ENCODE measurements at places on chromosomes 5 and 9. TPM values are rescaled to one million over a fixed set of nuclear protein-coding genes. Genes with fewer than 3 reads are reported as not detected.
A peak's percentile ranks its signal among the peaks of the same experiment; 100 is the strongest.

Gene RNF208
- 0.34 TPM for polyA plus RNA-seq

Gene TAF11L5
- polyA plus RNA-seq, result not detected

Gene SLC34A3
- not detected for polyA plus RNA-seq

Gene CCDC152
- 1.4 TPM for polyA plus RNA-seq

Gene ORM2
- polyA plus RNA-seq, result not detected

Gene MCIDAS
- not detected for polyA plus RNA-seq

Gene GFI1B
- 0.02 TPM for polyA plus RNA-seq

Gene GFPT2
- 6.1 TPM for polyA plus RNA-seq

GRCh38 chr9:137168904-137169856 is 671 bp downstream of the LRRC26 start:
- H3K4me1 ChIP-seq, result no peaks in the 10 kb centered on the region
- H3K4me3 ChIP-seq, result no peak overlapping the region
- peak; percentile 38 for DNase-seq
- no peaks in the 10 kb centered on the region for H3K36me3 ChIP-seq
- H3K27ac ChIP-seq, result no peak overlapping the region
- peaks cover 35% of the 10 kb centered on the region for H3K27me3 ChIP-seq

GRCh38 chr5:54881286-54882005 is 103.9 kb downstream of the ESM1 start:
- H3K4me3 ChIP-seq, result no peak overlapping the region
- H3K36me3 ChIP-seq, result no peaks in the 10 kb centered on the region
- peaks cover 4% of the 10 kb centered on the region for H3K4me1 ChIP-seq

DNA sequence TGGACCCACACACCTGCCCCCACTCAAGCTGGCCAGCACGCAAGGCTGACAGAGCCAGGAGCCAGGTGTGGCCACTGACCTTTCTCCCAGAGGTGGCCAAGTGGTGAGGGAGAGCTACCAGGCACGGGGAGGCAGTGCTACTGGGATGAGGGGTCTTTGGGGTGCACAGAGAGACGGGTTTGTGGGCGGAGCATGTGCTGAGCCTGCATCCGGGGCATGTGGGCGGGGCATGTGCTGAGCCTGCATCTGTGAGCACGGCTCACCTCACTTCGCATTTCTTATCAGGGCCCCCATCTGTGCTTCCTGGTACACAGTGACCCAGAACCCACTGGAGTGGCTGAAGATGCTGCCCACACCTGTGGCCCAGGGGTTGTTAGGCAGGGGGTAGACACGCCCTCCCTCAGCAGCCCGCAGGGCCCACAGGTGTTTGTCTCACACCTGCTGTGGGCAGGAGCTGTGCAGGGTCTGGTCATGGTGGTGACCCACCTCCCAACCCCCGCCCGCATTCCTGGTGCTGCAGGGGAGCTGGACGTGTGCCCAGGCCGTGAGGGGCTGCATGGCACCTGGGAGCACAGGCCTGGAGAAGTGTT is 21.5 kb downstream of the CCDC187 start:
- H3K36me3 ChIP-seq, result no peaks in the 10 kb centered on the region
- no peak for DNase-seq
- peaks cover 4% of the 10 kb centered on the region for H3K27me3 ChIP-seq
- H3K27ac ChIP-seq, result no peak overlapping the region

DNA sequence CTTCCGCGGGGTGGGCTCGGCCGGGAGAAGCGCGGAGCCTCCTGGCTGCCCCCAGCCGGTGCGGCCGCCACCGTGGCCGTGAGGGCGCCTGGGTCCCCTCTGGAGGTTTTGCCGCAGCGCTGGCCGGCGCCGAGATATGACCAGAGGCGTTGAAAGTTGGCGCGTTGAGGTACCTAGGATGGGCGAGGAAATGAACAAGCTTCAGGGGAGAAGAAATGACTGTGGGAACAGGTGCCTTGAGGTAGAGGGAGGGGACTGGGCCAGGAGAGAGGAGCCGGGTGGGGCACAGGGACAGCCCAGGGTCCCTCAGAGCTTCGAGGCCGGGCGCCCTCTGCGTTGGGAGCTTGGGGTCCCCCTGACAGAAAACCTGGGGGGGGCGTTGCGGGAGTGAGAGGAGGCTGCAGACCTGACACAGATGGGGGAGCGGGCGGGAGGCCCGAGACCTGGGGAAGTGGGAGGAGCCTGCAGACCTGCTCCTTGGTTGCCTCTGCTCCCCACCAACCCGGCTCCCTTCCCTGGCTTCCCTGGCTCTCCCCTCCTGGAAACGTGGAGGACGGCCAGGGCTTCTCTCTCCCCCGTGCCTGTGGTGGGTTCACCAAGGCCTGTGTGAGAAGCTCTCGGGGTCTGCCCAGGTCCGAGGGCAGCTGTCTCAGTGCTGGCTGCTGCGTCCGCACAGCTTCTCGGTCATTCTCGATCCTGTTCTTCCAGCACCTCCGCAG is 14.2 kb downstream of the RABL6 start:
- DNase-seq, result no peak
- H3K4me3 ChIP-seq, result no peak overlapping the region
- peaks cover 12% of the 10 kb centered on the region for H3K36me3 ChIP-seq
- H3K4me1 ChIP-seq, result peaks cover 3% of the 10 kb centered on the region
- H3K27ac ChIP-seq, result no peak overlapping the region

GRCh38 chr9:101858026-101858425 is 119.6 kb upstream of the GRIN3A start:
- no peak overlapping the region for H3K27ac ChIP-seq
- no peaks in the 10 kb centered on the region for H3K4me1 ChIP-seq
- H3K36me3 ChIP-seq, result no peaks in the 10 kb centered on the region
- no peak for DNase-seq
- H3K4me3 ChIP-seq, result no peak overlapping the region
- H3K27me3 ChIP-seq, result no peaks in the 10 kb centered on the region

DNA sequence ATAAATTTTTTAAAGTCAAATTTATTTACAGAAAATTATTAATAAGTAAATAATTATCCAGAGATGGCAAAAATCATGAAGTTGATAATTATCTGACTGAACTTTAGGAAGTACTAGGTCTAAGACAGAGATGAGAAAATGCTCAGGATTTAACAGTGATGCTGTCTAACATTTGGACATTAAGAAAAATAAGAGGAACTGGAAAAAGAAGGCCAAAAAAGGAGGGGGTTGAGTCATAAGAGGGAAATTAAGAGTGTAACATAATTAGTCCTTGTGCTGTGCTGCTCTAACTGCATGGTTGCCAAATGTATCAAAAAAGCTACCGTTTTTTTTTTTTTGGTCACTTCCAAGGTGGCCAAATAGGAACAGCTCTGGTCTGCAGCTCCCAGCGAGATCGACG is 35.4 kb upstream of the TUT7 start:
- no peaks in the 10 kb centered on the region for H3K27me3 ChIP-seq
- no peak for DNase-seq
- no peaks in the 10 kb centered on the region for H3K4me1 ChIP-seq
- no peak overlapping the region for H3K27ac ChIP-seq

DNA sequence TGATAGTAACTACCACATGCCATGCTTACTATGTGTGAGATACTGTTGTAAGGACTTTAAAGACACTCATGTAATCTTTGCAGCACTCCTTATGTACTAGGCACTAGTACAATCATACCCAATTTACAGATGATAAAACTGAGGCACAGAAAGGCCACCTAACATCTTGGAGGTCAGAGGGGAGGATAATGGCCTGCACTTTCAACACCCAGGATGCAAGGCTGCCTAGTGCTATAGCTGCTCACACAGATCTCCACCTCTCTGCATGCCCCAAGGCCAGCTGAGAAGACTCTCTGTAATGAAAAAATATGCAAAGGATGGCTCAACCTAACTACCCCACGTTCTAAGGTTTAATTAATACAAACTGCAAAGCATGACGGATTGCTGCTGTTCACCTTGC is 57.2 kb downstream of the GNAQ start:
- H3K36me3 ChIP-seq, result no peaks in the 10 kb centered on the region
- DNase-seq, result no peak
- H3K4me3 ChIP-seq, result no peak overlapping the region
- no peak overlapping the region for H3K27ac ChIP-seq
- no peaks in the 10 kb centered on the region for H3K27me3 ChIP-seq

GRCh38 chr5:80097451-80097850 is 62.3 kb downstream of the THBS4 start:
- no peaks in the 10 kb centered on the region for H3K4me1 ChIP-seq
- no peak overlapping the region for H3K27ac ChIP-seq
- no peak overlapping the region for H3K4me3 ChIP-seq
- H3K27me3 ChIP-seq, result no peaks in the 10 kb centered on the region
- H3K36me3 ChIP-seq, result no peaks in the 10 kb centered on the region

- no peaks in the 10 kb centered on the region for H3K27me3 ChIP-seq
- H3K4me1 ChIP-seq, result no peaks in the 10 kb centered on the region
- no peak overlapping the region for H3K27ac ChIP-seq
- no peak overlapping the region for H3K4me3 ChIP-seq
These were observed 9.1 kb downstream of the FNIP1 start for GRCh38 chr5:131787736-131788135.

DNA sequence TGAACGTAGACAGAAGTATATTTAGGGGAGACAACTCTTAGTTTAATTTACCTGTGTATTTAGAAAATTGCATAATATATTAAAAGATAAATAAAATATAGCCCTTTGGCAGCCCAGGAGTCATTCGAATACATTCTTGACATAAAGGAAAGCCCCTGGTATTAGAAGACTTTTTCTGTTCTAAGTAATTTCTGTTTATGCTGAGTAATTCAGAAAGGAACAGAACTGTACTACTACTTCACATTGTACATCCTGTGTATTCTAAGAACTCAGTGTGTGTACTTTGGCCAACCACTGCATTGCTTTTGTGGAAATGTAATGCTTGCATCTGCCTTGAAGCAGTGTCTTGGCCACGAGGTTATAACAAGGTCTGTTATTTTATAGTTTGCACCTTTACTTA is 136.4 kb downstream of the KDM4C start:
- no peak overlapping the region for H3K27ac ChIP-seq
- DNase-seq, result no peak
- H3K4me1 ChIP-seq, result no peaks in the 10 kb centered on the region
- no peaks in the 10 kb centered on the region for H3K36me3 ChIP-seq
- no peak overlapping the region for H3K4me3 ChIP-seq

- H3K4me3 ChIP-seq, result no peak overlapping the region
- H3K36me3 ChIP-seq, result no peaks in the 10 kb centered on the region
- H3K4me1 ChIP-seq, result no peaks in the 10 kb centered on the region
- H3K27ac ChIP-seq, result no peak overlapping the region
These were observed 57.5 kb downstream of the ZNF510 start for GRCh38 chr9:96720435-96720834.

DNA sequence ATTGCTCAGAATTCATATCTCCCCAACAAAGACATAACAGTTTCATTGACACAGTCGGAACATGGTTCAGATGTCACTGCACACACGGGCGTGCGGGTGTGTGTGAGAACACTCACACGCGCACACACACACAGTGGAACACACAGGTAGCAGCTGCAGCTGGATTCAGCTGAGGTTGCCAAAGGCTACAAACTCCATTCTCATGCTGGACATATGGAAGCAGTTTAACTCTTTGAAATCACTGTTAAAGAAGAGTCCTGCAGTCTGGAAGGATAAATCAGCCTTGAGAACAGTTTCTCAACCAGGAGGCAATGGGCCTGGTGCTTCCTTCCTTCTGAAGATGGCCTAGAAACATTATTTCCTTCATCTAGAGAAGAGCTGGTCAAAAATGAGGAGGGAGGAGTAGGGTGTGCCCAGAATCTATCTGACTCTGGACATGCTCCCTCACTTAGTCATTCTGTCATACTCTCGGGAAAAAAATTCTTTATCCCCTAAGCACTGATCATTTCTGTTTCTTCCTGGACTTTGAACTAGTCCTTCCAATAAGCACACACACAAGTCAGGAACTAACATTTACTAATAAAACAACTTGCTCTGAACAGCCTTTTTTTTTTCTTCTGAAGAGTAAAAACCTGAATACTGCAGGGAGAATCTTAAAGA is 160.6 kb downstream of the ZDHHC21 start:
- H3K36me3 ChIP-seq, result no peaks in the 10 kb centered on the region
- no peaks in the 10 kb centered on the region for H3K4me1 ChIP-seq
- H3K4me3 ChIP-seq, result no peak overlapping the region
- H3K27me3 ChIP-seq, result no peaks in the 10 kb centered on the region
- H3K27ac ChIP-seq, result no peak overlapping the region

Data from fibroblast of lung (primary cell).